HS-27A (cell line): ENCODE measurements at places on chromosomes 2 and 18.

- DNase-seq: no peak
Measured at GRCh38 chr18:22211657-22212056, 42.3 kb downstream of the GATA6 start.

GRCh38 chr2:72149556-72150156 lies 2.0 kb upstream of the CYP26B1 start:
- DNase-seq: no peak

DNA sequence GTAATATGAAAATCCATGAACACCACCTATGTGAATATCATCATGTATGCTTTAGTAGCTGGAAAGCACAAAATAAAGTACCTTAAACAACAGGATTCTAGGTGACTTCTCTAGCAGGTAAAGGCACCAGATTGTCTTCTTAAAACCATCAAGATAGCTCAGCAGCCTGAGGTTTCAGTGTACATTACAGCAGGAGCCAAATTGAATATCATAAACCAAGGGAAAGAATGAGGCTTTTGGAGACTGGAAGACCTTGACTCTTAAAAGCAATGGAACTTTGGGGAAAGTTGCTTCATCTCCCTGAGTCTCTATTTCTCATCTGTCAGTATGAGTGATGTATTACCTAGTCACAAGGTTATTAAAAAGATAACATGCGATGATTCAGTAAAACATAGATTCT lies 429.7 kb upstream of the SPHKAP start:
- DNase-seq: no peak

DNA sequence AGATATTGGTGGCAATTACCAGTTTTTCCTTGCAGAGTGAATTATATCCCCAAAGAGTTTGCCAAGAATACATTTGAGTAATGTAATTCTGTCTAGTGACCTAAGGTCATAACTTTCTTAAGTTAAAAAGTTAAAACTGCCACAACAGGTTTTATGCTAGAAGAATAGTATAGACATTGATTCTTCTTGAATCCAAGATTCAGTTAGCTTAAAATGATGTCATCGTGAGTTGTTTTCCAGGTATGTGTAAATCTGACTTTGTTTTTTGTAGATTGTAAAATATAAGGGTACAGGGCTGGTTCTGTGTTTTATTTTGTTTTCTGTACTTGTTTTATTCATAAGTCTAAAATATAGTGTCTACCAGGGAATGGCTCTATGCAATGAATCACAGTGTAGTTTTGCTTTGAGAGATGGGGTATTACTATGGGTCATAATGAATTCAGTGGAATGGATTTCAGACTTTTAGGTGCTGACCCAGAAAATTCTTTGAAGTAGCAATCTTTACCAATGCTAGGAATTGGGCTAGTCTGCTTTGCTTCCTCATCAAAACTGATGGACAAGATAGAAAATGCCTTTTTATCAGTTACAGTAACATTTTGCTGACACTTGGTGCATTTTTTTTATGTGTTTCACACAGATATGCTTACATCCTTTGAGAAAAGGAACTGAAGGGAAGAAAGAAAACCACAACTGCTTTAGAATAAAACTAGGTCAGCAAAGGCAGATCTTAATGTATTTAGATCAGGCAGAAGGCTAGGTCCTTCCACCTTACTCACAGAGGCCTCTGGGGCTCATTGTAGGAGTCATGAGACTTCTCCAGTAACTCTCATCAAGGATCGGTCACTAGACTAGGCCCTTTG lies 20.8 kb upstream of the MGAT5 start:
- no peak for DNase-seq

DNA sequence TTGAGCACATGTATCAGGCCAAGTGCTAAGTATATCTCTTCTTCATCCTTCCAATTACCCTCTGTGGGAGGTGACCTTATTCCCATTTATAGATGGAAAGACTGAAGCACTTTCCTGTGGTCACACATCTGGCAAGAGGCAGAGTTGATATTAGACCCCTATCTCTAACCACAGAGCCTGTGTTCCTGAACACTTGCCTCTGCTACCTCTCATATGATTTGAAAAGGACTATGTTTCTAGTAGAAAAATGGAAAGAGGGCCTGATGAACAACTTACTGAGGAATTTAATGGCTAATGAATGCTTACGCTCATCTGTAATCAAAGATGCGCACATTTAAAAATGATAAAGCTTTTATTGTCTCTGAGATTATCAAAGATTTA lies 46.2 kb upstream of the DYNC2LI1 start:
- no peak for DNase-seq

GRCh38 chr2:88053934-88054781 lies 1.4 kb downstream of the KRCC1 start:
- DNase-seq: no peak

GRCh38 chr2:78132391-78133370 lies 610.5 kb upstream of the LRRTM4 start:
- DNase-seq: no peak
